ACHN (cell line): ENCODE measurements at places on chromosomes 5 and 9.

DNA sequence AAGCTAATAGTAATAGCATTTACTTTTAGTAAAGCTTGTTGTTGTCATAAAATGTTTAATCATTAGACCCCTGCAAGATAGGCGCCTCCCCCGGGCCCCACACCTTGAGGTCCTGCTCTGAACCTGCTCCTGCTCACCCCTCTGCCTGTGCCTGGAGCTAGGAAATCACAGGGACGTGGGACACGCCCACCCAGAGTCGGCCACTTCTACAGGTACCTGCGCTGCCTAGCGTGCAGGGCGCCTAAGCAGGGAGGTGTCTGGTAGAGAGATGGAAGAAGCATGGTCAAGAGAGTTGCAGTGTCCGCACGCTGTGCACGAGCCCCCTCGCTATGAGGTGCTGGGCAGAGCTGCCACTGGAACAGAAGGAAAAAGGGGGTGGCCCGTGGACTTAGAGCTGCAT, 52.6 kb downstream of the HINT1 start:
- no peak for DNase-seq

DNA sequence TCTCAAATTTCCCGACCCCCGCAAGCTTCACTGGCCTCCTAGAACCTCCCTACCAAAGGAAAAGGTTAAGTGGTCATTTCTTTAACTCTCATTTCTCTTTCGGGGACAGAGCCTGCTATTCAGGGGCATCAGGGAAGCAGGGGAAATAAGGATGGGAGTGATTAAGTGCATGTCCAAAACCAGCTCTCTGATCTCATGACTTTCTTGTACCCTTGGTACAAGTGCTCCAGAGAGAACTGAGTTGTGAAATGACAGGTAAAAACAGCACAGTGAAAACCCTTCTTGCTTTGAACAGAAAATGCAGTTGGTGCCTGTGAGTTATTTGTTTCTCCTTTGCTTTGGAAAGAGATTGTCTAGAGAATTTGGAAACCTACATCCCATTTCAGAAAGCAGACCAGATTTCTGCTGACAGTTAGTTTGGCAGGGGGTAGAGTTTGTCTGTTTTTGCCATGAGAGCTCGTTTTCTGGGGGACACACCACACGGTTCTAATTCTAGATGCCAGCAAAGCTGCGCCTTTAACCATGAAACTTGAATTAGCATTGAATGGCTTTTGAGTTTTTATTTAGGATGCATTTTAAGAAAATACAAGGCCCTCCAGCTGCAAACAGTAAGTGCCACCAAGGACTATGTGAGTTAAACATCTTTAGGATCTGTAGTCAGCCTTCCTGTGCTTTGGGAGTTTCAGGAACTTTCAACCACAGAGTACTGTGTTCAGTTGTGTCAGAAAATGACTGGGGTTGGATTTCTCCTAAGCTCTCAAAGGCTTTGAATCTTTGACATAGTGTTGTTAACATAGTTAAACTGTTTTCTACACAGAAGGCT, 161.7 kb upstream of the LHFPL2 start:
- no peak for DNase-seq

GRCh38 chr5:64147849-64148441, 17.7 kb upstream of the RNF180 start:
- DNase-seq: peak; percentile 16

DNA sequence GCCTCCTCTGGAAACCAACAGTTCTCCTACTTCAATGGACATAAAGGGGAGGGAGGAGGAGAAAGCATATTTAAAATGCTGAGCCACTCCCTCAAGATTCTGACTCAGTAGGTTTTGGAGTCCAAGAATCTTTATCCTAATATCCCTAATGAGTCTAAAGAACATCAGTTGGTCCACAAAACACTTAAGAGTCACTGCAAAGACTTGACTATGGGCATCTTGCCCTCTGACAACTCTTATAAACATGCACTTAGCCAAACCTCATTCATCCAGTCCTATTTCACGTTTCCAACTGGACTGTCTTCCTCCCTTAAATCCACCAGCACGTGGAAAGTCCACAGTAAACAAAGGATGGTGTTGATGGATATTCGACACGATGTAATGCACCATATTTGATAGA, 172.5 kb downstream of the FAM114A2 start:
- no peak for DNase-seq

GRCh38 chr9:18903450-18903849, 129.6 kb downstream of the SAXO1 start:
- DNase-seq: no peak

- DNase-seq: no peak
These were observed 72.3 kb downstream of the ICE1 start for GRCh38 chr5:5494489-5495402.

DNA sequence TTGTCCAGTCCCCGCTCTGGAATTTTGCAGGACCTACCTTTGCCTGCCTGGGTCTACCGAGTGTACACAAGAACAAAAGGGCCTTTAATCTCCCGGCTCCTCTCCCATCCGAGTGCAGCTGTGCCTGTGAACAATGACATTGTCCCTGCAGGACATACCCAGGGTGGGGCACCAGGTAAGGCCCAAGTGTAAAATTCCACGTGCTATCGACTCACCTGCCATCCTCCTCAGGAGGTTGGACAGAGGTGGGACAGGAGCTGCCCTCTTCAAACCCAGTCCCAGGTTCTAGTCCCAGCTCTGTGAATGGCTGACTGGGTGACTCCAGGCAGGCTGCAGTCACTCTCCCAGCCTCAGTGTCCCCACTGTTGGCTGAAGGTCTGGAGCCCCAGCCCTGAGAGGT, 159.6 kb upstream of the ALDH1B1 start:
- DNase-seq: no peak

DNA sequence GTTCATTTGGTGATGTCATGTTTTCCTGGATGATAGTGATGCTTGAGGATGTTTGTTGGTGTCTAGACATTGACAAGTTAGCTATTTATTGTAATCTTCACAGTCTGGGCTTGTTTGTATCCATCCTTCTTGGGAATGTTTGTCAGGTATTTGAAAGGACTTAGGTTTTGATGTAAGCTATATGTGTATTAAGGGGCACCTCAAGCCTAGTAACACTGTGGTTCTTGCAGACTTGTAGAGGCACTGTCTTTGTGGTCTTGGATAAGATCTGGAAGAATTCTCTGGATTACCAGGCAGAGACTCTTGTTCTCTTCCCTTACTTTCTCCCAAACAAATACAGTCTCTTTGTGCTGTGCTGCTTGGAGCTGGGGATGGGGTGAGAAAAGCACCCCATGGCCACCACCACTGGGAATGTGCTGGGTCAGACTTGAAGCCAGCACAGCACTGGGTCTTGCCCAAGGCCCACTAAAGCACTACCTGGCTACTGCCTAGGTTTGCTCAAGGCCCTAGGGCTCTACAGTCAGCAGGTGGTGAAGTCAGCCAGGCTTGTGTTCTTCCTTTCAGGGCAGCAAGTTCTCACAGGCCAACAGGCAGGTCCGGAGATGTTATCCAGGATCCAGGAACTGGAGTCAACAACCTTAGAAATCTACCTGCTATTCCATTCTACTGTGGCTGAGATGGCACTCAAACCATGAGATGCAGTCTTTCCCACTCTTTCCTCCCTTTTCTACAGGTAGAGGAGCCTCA, 49.3 kb upstream of the GNA14 start:
- DNase-seq: no peak
